ENCODE measurements at places on chromosomes 2 and 18.

GRCh38 chr18:70520867-70521266 lies 232.0 kb downstream of the SOCS6 start:
- no peak for DNase-seq

DNA sequence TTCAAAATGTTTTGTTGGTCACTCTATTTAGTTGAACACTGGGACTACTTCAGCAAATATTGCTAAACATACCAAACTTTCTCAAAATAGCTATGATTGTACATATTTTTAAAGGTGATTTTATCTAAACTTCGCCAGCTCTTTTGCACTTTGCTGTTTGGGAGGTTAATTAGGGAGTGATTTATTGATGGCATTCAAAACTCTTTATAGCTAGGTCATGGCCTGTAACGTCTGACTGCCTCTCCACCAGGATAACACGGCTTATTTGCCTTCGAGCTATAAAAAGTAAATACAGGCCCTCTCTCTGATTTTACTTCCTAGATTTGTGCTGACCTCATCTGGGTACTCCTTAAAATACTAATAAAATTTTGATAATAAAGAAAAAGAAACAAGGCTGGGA lies 931.9 kb downstream of the DCDC2C start:
- peak; percentile 70 for DNase-seq

DNA sequence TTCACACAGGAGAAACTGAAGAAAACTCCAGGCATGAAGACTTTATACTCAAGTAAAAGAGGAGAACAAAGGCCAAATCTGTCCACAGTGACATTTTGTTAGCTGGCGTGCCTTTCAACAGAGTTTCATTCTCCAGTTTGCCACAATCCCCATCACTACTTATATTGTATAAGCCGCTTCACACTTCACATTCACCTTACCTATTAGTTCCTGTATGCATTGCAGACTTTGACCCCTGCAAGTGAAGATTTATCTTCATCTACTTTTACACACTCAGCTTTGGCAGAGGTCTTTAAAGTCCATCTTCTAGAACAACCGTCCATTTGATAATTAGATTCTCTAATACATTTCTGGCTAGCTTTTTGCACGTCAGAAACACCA lies 56.8 kb upstream of the TANK start:
- DNase-seq = no peak

- no peak for DNase-seq
Observed at GRCh38 chr2:159475793-159476192, 140.6 kb downstream of the BAZ2B start.

GRCh38 chr2:71850306-71850801 lies 297.3 kb downstream of the CYP26B1 start:
- DNase-seq = no peak

DNA sequence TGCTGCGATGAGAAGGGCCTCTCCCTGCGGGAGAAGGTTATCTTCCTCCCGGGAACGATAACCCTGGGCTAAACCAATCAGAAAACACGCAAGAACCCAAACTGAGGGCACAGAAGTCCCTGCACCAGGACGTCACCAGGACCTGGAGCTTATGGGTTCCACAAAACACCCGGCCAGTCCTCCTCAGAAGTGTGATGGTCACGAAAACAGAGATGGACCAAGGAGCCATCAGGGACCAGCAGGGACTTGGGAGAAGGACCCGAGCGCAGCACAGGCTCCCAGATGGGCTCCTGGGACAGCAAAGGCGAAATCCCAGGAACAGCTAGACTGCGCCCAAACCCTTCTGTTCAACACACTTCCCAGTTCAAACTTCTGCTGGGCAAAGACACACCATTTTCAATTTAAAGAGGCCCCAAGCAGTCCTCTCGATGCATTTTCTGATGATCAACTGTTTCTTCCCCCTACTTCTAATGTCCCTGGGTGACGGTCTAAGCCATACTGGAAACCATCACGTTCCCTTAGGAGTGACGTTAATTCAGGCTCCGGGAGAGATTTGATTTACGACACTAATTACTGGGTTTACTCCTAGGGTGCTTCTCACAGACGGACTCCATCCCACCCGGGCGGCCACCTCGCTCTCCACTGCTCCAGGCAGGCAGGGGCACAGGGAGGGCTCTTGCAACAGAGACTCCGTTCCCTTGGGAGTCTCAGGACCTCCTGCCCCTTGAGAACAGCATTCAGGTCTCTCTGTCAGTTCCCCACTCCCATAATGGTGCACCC lies 29.2 kb downstream of the ZNF516 start:
- peak; percentile 16 for DNase-seq

- no peak for DNase-seq
Observed at GRCh38 chr2:164773091-164773490, 68.5 kb downstream of the COBLL1 start.

- DNase-seq = no peak
Observed at GRCh38 chr2:240559286-240559685, 871 bp upstream of the DUSP28 start.

DNA sequence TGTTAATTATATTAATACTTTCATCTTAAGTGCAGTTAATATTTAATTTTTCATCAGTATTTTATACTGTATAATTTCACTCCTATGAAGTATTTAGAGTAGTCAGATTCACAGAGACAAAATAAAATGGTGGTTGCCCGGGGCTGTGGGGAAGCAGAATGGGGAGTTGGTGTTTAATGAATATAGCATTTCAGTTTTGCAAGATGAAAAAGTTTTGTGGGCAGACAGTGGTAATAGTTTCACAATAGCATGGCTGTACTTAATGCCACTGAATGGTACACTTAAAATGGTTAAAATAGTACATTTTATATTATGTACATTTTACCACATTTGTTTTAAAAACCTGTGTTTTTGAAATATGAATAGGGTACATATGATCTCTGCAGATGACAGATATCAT lies 31.2 kb downstream of the CFAP221 start:
- DNase-seq = no peak

GRCh38 chr2:45412754-45413379 lies 198.2 kb downstream of the SRBD1 start:
- peak; percentile 26 for DNase-seq

DNA sequence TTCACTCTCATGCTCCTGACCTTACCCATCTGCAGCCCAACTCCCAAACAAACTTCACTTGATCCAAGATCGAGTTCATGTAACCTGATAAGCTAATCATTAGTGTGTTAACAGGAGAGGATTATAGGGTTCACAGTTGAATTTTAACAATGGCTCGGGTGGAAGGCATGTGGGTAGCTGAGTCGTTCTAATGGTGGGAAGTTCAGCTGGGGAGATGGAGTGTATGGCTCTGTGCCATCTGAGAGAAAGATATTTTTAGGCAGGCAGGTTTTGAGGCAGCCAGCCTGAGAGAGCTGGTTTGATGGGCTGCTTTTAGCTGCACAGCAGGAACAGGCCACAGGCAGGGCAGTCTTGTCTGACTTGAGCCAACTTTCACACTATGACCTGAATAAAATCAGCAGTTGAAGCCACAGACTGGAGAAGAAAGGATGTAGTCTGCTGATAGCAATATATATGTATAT lies 17.7 kb upstream of the NFE2L2 start:
- no peak for DNase-seq

DNA sequence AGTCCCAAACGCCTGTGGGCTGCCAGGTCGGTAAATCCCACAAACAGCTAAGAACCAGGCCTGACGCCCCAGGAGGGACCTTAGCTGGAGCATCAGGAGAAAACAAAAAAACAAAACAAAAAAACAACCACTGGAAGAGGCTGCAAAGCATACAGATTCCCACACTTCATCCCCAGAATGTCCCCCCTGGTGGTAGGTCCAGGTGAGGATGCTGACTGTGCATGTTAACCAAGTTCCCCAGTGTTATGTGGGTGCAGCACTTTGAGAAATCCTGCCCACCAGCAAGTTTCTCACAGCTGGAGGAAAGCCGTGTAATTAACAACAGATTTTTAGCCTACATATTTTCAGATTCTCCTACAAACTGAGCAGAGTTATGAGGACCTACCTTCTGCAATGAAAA lies 15.1 kb downstream of the ST3GAL5 start:
- no peak for DNase-seq

- DNase-seq = no peak
Observed at GRCh38 chr2:169069341-169069740, at the start of gene DHRS9. DHRS9 (plus strand) TSS chr2:169069563; CDS start chr2:169081582, 12,019 bp downstream.

GRCh38 chr18:79056827-79057367 lies 12.3 kb upstream of the ATP9B start:
- DNase-seq = no peak

DNA sequence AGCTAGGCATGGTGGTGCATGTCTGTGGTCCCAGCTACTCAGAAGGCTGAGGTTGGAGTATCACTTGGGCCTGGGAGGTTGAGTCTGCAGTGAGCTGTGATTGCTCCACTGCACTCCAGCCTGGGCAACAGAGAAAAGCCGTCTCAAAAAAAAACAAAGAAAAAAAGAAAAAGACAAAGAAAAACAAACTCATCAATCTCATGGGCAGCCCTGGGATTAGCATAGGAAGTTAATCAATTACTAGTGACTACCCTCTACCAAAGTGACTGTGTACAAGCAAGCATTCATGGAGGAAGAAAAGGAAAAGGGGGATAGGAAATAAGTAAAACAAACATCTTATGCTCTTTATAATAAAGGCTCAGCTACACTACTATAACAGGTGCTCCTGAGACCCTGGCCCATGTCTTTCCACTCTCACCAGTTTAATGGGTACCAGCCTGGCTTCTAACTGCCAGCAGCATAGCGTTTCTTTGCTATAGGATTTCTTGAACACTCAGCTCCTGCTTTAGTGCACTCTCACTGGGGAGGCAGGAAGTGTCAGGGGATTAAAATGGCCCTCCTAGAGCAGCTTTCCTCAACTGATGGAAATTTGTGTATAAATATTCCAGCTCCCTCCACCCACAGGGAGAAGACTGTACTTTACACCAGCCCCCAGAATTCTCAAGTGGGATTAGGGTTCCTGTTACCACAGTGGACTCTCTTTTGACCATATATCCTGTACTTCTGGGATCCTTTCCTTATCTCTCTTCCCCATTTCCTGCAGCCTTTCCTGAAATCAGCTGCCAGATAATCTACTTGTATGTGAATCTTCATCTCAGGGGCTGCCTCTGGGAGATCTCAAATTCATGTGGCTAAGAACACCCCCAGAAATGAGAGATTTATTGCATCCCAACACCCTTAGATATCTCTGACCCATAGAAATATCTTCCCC lies 91.3 kb upstream of the GLS start:
- no peak for DNase-seq

DNA sequence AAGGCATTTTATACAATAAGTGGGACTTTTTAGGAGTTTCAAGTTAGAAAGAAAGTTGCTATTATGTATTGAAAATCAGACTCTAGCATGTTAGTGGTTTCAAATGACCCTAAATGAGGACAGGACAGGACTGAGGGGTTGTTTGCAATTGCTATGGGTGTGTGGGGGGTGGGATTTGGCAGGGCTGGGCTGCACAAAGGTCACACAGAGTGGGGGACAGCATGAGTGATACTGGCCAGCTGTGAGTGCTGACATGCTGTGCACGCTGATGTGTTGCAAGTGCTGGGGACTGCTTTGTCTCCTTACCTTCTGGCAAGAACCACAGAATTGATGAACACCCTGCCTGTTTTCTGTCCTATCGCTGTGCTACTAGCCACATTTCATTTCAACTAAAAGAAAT lies 29.8 kb downstream of the RNMT start:
- no peak for DNase-seq

DNA sequence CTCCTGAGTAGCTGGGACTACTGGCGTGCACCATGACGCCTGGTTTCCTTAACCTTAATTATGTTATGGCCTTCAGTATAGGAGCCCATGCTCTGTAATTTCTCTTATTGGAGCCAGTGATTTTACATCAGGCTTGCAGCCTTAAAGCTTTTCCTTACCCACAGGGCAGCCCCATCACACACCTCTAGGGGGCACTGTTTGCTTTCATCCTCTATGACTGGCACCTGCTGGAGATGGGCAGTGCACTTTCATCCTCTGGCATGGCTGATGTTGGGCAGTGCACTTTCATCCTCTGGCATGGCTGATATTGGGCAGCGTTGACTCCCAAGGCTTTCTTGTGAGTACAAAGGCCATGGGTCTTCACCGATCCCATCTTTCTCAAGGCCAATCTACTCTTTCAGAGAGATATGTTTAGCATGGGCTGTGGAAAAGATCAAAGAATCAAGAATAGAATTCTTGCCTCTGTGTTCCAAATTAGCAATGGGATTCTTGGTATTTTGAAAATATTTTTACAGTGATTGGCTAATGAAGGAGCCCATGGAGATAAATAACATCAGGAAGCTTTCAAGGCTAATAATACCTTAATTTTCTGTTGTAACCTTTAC lies 80.7 kb upstream of the MEX3C start:
- DNase-seq = peak; percentile 12

DNA sequence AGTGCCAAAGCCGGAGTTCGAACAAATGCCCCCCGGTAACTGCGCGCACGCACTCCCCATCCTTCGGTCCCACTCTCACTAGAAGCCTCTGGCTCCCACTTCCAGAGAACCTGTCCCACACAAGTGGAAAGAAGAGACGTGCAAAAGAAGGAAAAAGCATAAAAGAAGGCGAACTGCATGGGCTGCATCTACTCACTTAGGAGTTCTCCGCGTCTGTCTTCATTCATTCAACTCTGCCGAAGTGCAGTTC lies 312 bp downstream of the NR4A2 start:
- no peak for DNase-seq

- no peak for DNase-seq
Observed at GRCh38 chr2:179946810-179947615, 60.1 kb downstream of the CWC22 start.

DNA sequence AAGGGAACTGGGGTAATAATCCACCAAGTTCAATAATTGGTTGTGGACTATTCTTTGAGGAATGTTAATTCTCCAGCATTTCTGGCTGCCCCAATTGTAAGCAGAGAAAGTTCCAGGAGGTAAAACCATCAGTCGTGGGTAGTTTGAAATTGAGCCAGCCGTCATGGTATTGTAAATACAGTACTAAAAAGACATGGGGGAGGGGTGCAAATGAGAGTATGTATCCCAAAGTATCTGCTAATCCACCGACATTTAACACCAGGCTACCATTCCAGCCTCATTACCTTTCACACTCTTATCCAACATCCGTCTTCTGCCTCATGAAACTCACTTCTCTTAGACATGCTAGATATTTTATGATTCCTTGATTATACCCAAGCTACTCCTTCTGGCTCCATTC lies 507.9 kb downstream of the ERBB4 start:
- no peak for DNase-seq

GRCh38 chr18:61464551-61465142 lies 131.4 kb downstream of the CDH20 start:
- no peak for DNase-seq

DNA sequence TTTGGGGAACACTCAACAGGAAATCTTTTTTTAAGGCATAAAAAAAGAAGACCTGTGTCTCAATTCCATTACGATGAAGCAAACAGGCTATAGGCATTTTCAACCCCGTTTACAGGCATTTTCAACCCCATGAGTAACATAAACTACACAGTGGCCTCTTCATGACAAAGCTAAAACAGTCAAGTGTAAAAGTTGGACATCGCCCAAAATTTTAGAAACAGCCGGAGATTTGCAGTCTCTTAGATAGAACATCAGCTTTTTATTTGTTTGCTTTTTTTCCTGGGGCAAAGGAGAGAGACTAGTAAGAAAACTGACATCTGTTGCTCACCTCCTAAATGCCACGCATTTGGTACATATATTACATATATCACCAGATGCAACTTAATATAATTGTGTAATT lies 173.7 kb downstream of the CMPK2 start:
- DNase-seq = no peak

GRCh38 chr2:96934831-96935540 lies 51.4 kb downstream of the FAM178B start:
- no peak for DNase-seq
